Fibroblast of skin of scalp (primary cell): ENCODE measurements at places on chromosomes 7 and 10.

DNA sequence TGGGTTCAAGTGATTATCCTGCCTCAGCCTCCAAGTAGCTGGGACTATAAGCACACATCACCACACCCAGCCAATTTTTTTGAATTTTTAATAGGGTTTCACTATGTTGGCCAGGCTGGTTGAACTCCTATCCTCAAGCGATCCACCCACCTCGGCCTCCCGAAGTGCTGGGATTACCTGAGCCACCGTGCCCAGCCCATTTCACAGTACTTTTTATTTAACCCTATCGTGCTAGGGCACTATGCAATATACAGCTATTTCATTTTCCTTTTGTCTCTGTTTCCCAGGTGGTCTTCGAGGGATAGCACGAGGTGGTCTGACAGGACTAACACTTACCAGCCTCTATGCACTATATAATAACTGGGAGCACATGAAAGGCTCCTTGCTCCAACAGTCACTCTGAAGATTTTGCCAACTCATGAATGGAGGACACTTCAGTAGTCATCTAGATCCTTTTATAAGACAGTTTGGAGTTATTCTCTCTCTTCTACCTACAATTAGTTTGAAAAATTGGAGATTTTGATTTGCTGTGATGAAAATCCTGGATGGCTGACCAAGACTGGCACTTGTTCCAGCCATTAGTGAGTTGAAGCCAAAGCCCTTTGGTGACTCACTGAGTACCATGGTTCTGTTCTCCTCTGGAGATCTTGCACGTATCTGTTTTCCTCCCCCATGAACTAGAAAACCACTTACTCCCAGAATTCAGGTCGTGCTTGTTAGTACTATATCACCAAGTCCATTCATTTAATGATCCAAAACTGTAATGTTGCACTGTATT lies 27.3 kb downstream of the NCOA4 start:
- DNase-seq = no peak

DNA sequence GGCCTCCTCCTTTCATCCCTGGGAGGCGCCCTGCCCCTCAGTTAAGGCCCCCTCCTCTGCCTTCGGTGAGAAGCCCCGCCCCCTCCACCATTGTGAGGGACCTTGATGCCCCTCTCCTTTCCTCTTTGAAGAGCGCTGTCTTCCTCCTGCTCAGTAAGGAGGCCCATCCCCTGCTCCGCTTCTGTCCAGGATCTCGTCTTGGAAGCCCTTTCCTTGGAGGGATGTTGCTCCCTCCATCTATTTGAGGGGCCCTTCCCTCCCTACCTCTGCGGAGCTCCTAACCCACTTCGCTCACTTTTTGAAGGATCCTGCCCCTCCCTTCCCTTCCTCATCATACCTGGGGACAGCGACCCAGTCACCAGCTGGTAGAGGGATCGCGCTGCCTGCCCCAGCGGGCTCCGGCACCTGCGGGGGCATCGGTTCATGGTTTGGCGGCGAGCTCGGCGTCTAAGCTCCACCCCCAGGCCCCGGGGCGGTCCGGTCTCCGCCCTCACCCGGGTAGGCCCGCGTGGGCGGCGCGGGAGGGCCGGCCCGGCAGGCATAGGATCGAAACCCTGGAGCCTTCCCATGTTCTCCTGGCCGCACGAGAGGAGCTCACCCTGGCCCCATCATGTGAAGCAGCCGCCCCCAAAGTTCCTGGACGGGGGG lies 4.1 kb downstream of the KCNIP2 start:
- no peak for DNase-seq

- DNase-seq = no peak
These were observed 4.8 kb upstream of the LIPA start for GRCh38 chr10:89256340-89256739.

- no peak for DNase-seq
These were observed 4.9 kb upstream of the GRID2IP start for GRCh38 chr7:6556196-6556595.

GRCh38 chr7:13179011-13179582 lies 491.7 kb downstream of the ARL4A start:
- peak; percentile 5 for DNase-seq

DNA sequence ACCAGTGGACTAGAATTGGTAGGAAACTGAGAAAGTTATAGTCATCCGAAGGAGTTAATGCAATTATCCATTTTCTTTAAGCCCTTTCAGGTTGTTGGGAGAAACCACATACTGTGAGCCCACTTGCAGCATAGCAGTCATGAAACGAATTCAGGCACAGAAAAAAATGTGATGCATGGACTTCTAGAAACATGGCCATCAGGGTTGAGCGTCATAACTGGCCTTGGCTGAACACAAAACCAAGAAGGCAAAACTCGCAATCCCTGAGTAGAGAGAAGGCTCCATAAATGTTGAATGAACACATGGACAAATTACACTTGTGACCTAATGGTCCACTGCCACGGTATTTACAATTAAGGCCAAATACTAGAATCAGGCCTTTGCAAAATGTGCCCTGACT lies 121.9 kb downstream of the FAM107B start:
- DNase-seq = no peak

DNA sequence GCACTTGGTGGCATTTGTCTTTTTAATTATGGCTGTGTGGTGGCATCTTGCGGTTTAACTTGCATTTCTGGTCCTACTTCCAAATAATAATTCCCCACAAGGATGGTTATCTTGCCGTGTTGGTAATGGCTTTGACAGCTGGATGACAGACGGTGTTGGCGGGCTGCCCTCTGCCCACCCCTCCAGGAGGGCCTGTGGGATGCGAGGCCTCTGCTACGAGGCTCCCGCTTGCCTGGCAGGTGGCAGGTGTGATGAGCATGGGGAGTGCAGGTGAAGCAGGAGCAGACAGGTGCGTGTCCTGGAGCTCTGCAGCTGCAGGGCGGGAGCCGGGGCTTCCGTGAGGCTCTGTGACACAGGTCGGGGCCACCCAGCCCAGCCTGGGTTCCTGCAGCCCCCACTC lies 11.8 kb downstream of the INPP5A start:
- no peak for DNase-seq

DNA sequence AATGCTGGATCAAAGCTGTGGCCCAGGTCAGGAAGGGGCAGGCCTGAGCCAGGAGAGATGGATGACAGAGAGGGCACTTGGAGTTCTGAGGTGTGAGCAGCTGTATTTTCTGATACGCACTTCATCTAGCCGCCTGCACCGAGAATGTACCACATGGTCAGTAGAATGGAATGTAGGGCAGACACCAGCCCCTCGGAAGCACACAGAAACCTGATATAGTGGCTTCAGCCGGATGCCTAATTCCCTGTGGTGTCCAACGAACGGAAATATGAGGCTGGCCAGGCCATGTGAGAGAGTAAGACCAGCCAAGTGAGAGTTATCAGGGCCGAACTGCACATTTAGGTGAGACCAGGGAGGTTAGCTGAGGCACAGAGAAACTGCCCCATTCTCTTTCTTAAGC lies 46.7 kb upstream of the PLCE1 start:
- DNase-seq = peak; percentile 80

- no peak for DNase-seq
These were observed 218 bp downstream of the GDI2 start for GRCh38 chr10:5813091-5813340.

- DNase-seq = peak; percentile 63
These were observed 117.9 kb upstream of the COL1A2 start for GRCh38 chr7:94276795-94277194.

- no peak for DNase-seq
These were observed 864.8 kb downstream of the GATA3 start for GRCh38 chr10:8919280-8919679.

GRCh38 chr7:99035723-99036545 lies 108.0 kb downstream of the SMURF1 start:
- no peak for DNase-seq

DNA sequence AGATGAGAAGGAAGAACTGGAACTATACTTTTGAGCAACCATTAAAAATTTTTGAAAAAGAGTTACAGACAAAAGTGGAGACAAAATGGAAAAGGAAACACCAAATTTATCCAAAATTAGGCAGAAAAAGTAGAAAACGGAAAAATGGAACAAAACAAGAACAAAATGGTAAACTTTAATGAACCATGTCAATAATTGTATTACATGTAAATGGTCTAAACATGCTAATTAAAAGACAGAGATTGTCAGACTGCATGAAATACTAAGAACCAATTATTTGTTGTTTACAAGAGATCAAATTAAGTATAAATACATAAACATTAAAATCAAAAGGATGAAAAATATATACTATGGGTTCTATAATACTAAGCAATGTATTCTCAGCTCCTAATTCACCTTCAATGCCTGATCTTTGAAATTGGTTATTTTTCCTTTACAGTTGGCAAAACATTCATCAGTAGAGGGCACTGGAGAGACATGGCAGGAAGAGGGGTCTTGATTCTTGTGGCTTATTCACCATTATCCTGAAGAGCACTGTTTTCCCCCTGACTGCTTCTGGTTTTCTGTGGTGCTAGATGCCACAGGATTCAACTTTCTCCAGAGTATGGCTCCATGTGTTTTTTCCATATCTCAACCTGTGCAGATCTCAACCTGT lies 124.9 kb downstream of the ELFN1 start:
- peak; percentile 23 for DNase-seq

GRCh38 chr7:107874605-107875446 lies 16.2 kb upstream of the DLD start:
- DNase-seq = peak; percentile 65

GRCh38 chr10:64798297-64798696 lies 1277.1 kb downstream of the REEP3 start:
- no peak for DNase-seq

DNA sequence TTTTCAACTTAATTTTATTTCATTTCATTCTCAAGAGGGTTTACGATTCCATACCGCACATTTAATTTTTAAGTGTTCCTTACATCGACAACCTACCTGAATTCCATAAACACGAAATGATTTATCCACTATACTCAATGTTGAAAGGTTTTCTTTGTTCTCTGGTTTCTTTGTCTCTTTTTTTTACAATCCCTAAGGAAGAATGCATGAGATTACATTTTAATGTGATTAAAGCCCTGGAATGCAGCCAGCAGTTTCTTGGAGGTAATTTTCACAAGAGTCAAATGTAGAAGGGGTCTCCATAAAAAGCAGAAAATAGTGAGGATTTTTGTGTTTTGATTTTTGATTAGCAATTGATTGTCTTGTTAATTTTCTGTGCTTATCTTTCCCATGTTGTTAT lies 59.2 kb upstream of the ADCY1 start:
- DNase-seq = no peak

DNA sequence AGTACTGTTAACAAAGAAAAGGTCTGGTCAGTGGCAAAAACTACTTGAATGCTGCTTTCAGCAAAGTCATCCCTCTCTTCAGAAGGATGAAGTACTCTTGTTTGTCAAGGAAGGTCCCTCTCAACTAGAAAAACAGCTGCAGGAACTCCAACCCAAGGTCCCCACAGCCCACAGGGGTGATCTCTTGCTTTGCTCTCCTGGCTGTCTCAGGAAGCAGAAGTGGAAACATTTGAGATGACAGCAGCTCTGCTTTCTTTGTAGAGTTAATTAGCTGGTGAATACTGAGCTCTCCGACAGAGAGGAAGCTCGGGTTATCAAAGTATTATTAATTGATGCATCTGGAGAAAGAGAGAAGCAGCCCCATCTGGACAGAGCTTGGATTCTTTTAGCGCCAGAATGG lies 25.4 kb upstream of the LRGUK start:
- no peak for DNase-seq

DNA sequence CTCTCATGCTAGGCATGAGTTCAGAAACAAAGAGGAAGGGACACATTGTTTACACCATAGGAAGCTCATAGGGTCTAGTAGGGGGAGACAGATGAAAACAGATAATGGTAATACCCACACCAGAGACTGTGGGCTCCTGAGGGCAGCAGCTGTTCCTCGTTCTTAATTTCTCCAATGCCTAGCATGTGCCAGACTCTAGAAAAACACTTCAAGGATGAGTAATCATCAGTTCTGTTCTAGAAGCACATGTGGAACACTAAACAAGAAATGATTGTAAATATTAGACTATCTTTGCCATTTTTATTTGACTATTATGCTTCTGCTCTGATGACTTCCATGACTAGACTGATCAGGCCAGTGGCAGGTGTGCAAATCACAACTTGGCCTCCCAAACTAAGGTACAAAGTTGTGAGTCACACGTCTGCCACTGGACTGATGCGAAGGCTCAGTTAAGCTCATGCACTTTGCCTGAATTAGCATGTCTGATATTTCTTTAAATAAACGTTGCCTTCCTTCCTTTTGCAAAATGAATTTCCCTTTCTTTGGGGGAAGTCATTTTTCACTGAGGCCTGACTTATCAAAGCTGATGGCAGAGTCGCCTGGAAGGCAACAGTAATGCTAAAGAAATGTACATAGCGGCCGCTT lies 89.2 kb upstream of the FGL2 start:
- no peak for DNase-seq

GRCh38 chr7:106249488-106249887 lies 35.3 kb downstream of the NAMPT start:
- no peak for DNase-seq

DNA sequence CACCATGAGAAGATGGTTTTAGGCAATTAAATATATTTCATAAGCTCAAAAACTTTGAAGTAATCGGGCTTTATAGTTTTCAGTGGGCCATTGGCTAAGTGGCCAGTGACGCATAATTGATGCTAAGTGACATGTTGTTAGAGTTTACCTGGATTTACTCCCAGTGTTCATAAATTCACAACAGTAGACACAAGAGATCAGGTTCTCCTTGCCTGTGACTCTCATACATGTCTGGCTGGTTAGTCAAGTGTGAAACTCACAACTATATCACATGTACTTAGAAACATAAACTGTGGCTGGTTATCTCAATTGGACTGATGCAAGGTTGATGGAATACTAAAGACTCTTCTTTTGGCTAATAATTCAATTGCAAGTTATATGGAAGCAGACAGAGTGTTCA lies 26.2 kb downstream of the ASB15 start:
- DNase-seq = no peak

DNA sequence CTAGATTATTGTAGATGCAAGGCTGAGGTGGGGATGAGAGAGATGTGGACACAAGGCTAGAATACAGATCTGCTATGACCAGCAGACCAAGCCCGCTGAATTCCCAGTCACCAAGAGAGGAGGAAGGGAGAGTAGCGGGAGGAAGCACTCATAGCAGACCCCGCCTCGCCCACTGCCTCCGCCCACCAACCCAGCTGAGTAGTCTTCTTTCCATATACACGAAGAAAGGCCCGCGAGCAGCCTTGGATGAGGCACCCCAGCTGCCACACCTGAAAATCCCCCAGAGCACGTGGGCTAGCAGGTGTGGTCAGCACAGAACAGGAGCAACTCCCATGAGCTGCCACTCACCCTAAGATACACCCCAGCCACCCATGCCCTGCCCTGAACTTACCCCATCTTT lies 7.9 kb upstream of the H2BK1 start:
- DNase-seq = no peak

DNA sequence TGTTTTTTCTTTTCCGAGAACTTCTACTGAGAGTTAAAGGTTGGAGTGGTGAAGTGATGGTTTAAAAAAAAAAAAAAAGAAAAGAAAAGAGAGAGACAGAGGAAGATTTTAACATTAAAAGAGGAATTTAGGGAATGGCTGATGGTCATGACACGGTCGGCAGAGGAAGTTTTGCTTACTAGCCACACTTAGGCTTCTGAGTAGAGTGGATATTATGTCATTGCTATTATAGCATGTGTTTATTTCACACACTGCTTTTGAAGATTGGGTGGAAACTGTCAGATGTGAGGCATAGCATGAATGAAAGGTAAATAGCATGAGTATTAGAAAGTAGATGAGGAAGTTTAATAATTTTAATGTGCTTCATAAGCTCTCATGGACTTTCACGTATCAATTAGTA lies 2.5 kb downstream of the KAT6B start:
- no peak for DNase-seq

GRCh38 chr7:46369933-46370654 lies 449.0 kb upstream of the IGFBP3 start:
- peak; percentile 97 for DNase-seq
